Fibroblast of mammary gland (primary cell): ENCODE measurements at places on chromosomes 4 and X.

DNA sequence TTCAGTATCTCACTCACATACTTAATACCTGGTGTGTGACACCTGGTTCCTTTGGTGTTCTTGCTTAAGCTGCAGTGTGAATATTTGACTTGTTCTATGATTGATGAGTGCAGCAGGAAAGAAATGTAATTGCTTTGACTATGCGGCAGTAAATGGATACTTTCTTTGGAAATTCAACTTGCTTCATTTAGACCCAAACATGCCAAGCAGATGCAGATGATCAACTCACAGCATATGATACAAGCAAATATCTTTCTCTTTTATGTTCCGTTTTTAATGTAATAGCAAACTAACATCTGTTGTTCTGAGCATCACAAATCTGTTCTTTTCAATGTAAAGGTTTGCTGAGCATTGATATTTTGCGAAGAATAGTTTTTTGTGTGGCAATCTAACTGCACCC lies 549.5 kb downstream of the C4orf33 start:
- no peak for DNase-seq

GRCh38 chrX:71095555-71095980 lies at the start of gene FOXO4:
FOXO4 (plus strand) TSS chrX:71095851; CDS start chrX:71096529, 678 bp downstream.
- peak; percentile 78 for DNase-seq

DNA sequence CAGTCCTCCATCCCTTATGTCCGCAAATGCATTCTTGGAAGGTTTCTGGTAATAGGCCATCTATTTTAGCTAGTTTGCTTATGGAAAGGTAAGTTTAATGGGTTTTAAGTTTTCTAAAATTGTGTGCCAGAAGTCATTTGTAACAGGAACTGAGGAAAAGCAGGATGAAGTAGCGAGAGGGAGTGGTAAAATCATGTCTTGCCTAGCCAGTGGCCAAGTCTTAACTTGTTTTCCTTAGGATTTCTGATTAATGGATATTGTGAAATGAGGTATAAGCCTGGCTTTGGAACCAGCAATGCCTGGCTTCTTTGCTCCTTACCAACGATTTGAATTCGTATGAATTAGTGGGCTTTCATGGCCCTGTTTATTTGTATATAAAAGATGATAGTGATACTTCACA lies 7.3 kb downstream of the SEC24B start:
- peak; percentile 56 for DNase-seq

- peak; percentile 67 for DNase-seq
Measured at GRCh38 chrX:9249051-9249846, 215.3 kb upstream of the FAM9B start.

DNA sequence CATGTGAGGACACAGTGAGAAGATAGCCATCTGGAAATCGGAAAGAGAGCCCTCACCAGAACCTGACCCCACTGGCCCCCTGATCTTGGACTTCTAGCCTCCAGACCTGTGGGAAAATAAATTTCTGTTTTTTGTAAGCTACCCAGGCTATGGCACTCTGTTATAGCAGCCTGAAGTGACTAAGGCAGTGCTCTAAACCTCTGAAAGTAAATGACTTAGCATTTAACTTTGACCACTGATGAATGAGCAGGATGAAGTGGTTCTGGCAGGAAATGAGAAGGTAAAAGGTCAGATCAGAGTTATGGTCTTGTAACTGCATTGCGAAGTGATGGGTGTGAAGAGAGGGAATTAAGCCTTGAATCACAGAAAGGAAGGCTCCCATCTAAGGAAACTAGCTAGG lies 17.0 kb downstream of the GPAT3 start:
- peak; percentile 86 for DNase-seq

GRCh38 chr4:169231647-169232262 lies 39.0 kb downstream of the SH3RF1 start:
- no peak for DNase-seq

DNA sequence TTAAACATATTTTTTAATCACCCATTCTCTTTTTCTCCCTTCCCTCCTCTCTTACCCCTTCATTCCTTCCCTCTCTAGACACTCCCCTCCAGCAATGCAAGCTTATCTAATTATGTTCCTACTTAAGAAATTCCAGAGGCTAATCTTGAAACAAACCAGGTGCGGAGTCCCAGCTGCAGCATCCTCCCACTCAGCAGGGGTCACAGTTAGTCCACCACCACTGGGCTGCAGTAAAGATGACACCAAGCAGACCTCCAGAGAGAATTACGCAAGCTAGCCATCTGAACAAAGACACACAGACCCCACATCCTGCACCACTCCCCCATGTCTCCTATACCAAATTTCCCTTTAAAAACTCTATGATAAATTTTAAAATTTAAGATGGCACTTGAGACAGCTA lies 13.9 kb upstream of the SEC24B start:
- no peak for DNase-seq

DNA sequence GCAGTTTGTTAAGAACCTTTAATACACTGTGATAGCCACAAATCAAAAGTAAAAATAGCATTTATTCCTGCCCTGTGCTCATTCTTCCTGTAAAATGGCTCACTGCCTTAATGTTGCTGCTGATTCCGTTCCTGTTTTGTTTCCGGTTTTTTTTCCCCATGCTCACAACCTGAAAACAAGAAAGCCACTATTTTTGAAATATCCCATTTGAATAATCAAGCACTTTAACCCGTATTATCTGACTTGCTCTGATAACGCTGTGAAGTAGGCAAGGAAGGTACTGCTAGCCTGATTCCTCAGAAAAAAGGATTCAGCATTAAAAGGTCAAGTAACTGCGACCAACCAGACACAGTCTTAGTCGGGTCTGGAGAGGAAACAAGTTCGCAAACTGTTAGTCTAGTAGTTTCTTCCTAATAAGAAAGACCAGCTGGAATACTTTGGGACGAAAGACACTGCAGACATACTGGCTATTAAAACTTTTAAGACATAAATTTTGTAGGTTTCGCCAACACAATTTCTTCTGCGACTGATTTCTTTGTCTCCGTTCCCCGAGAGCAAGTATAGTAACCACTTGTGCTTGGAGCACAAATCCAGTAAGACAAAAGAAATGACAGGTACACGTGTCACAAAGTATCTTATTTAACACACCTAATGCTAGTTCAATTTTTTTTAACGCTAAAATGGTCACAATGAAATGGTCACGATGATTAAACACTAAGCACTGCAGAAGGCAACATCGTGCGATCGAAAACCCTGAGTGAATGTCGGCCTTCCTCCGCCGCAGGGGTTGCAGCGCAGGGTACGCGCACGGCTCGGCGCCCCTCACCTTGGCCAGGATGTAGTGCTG lies 802 bp downstream of the COX18 start:
- DNase-seq: peak; percentile 44

DNA sequence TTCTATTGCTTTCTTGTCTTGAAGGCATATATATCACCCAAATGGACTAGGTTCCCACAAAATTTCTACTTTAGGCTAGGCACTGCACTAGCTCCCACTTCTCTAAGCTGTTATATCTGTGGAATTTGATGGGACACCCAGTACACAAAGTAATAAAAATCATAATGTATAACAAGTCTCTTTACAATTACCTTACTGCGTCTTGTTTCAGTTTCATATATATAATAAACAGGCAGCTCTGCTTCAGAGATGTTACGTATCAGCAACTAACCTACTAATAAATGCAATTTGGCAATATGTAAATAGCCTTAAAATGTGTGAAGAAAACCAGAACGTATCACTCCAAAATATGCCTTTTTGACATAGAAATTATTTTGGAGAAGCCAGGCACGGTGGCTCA lies 42.0 kb upstream of the UGDH start:
- DNase-seq: no peak

DNA sequence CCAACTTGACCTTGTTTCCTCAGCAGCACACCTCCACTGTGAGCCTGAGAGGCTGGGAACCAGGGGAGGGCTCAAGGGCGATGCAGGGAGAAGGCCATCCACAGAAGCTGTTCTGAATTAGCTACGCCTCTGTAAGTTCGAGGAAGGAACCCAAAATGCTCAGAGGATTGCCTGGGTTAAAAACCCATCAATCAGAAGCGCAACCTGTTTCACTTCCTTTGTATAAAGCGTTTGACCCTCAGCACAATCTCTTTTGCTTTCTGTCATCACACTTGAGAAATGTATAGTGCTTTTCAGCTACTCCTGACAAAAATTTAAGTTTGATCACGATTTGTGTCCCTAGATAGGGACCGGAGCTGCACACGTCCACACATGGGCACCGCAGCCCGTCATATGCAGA lies 48.0 kb upstream of the MAP3K15 start:
- DNase-seq: no peak

- peak; percentile 62 for DNase-seq
Measured at GRCh38 chrX:138745196-138745595, 33.7 kb upstream of the FGF13 start.

DNA sequence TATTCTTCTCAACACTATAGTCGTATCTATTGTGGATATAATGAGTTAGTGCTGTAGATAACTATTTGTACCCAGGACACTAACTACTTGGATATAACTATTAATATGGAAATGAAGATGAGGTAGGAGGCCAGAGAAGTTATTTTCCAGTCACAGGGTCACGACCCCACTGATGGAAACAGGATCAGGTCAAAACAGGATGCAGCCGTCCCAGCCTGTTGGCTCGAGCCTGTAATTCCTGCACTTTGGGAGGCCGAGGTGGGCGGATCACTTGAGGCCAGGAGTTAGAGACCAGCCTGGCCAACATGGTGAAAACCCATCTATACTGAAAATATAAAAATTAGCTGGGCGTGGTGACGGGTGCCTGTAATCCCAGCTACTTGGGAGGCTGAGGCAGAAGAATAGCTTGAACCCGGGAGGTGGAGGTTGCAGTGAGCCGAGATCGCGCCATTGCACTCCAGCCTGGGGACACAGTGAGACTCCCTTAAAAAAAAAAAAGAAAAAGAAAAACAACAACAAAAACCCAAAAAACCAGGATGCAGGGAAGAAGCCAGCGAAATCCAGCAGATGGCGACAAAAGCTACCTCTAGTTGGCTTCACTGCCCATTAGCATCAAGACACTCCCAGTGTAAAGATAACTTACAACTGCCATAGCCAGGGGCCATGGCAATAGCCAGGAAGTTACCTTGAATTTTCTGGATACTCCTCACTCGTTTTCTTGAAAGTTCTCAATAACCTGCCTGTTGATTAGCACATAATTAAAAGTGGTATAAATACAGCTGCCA lies 37.9 kb upstream of the NKAP start:
- DNase-seq: peak; percentile 48

DNA sequence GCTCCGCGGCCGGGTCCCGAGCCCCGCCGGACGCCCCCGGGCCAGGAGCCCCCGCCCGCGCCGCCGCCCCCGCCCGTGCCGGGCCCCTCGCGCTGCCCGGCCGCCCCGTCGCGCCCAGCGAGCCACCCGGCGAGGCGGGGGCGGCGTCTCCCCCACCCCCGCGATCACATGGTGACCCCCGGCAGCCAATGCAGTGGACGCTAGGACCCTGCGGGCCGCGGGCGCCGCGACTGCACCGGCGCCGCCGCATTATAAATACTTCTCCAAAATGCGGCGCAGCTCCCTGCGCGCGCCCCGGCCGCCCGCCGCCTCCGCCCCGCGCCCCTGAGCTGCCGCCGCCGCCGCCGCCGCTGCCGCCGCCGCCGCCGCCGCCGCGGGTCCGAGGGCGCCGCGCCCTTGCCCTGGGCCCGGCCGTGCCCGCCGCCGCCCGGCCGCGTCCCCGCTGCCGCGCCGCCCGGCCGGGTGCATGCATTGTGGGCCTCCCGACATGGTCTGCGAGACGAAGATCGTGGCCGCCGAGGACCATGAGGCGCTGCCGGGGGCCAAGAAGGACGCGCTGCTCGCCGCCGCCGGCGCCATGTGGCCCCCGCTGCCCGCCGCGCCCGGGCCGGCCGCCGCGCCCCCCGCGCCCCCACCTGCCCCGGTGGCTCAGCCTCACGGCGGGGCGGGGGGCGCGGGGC lies at the start of gene NAT8L:
Gene NAT8L, plus strand, starts transcription at position 282 of the 680 bp plus-strand sequence. Its CDS starts 185 bp downstream, at position 467.
- no peak for DNase-seq

DNA sequence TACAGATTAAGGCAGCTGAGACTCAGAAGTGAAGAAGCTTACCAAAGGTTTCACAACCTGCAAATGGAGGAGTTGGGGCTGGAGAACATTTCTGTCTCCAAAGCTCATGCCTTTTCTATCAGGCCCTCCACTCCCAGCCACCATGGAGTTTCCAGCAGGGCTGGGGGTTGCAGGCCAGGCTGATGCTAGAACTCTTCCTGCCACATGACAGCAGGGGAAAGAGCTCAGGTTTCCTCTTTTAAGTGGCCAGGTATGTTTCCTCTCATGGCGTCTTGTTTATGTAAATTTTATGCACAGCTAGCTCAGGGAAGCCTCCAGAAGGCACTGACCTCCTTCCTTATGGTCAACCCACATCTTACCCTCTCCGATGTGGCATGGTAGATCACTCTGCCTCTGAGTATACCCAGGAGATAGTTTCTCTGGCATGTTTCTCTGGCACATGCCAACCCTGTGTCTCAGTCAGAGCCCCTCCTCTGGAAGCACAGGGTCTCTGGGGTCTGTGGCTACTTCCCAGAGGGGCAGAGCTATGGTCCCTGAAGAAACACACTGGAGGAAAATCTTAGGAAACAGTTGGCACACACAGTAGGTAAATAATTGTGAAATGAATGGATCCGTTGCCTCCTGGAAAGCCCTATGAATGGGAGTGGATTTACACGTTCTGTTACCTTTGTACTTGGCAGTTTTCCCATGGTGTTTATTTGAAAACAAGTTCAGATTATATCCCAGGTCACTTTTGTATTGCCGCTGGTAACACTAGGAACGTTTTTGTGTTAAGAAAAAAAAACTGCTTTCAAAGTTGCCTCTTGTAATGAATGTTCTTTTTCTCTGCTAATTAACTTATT lies 28.9 kb downstream of the PDK3 start:
- DNase-seq: no peak

DNA sequence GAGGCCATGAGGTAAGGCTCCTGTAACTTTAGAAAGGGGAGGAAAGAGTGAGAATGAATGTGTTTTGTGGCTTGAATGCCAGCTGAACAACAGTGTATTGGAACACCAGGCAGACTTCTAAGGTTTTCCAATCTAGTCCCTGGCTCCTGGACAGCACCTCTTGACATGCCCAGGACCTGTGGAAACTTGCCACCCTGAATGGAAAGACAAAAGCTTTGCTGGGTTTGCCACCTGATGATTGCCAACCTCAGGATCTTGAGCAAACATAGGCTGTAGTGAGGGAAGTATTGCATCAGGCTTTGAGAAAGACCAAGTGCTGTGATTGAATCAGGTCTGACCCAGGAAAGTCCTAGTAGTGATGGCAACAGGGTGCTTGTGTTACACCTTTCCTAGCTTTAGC lies 1393.1 kb upstream of the DIAPH2 start:
- no peak for DNase-seq

DNA sequence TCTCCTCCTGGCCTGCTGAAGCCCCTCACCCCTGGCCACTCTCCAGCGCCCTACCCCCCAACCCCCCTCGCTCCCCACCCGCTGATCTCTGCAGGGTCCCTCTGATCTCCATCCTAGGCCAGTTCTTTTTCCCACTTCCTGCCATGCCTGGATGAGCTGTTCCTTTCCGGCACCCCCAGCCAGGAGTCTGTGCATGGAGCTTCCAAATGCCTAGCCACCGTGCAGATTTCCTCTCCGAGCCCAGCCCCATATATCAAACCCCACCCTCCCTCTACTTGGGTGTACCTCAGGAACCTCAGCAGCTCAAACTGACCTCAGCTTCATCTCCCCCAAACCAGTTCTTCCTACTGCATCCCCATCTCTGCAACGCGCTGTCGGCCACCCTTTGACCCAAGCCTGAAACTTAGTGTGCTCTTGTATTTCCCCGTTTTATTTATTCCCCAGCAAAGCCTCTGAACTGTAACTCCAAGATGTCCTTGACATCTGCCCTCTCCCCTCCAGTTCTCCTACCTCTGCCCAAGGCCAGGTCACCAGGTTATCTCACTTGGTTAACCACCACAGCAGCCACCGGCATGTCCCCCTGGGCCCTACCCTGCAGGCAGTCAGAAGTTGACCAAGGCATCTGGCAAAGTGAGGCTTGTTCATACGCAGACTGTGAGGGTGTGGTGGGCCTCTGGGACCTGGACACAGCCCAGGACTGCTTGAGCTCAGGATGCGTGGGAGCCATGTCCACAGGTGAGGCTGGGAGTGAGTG lies 194.9 kb upstream of the PSAPL1 start:
- no peak for DNase-seq
